ENCODE measurements at places on chromosomes 3 and 15. TPM values are rescaled to one million over a fixed set of nuclear protein-coding genes. Genes with fewer than 3 reads are reported as not detected.

ALS2CL gene
- total RNA-seq, result 39.2 TPM

DNA sequence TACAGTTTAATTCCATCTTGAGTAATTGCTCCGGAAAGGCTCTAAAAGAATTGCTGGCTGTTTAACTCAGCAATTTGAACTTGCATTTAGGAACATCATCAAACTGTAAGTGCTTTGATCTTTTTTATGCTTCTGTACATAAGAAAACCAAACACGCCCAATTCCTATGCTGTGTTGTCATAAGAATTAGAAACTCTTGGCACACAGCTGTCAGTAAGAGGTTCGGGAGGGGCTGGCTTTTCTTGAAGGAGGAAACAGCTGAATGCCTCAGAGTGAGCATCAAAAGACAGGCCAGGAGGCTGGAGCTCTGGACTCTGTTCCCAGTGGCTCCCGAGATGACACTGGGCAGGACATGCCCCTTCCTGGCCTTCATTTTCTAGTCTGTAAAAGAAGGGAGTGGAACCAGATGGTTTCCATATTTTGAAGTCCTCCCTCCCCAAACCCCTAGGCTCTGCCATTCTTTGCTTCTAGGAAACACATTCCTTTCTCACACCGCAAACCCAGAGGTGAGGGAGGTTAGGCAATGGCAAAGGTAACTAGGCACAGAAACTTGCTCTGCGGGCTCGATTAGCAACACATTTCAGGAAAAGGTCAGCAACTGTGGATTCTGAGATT is 73.7 kb upstream of the DLG1 start:
- DNase-seq, result peak; percentile 70

RAB6B gene
- total RNA-seq, result 3.3 TPM

LRRC34 gene
- total RNA-seq, result 0.39 TPM

DNA sequence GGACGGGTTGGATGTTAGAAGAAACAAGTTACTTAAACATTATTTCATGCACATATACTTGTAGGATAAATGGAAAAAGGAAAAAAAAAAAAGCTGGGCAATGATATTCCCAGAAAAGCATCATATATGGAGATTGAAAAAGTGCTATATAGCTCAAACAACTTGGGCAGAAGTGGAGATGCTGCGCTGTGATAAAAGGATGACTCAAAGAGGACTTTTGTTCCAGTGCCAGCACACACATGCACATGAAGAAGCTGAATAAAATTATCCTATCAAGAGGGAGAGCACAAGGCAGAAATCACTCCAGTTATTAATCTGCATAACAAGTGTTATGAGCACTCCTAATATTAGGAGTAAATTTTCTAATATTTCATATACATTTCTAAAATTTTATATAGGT is 30.9 kb downstream of the FRMD4B start:
- DNase-seq, result no peak

GRCh38 chr3:58471025-58471887 is 20.6 kb upstream of the KCTD6 start:
- peak; percentile 34 for DNase-seq

DNA sequence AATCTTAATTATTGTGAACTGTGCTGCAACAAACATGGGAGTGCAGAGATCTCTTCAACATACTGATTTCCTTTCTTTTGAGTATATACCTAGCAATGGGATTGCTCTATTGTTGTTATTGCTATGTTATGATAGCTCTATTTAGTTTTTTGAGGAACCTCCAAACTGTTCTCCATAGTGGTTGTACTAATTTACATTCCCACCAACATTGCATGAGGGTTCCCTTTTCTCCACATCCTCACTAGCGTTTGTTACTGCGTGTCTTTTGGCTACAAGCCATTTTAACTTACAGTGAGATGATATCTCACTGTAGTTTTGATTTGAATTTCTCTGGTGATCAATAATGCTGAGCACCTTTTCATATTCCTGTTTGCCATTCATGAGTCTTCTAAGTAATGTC is 45.5 kb upstream of the TNFSF10 start:
- DNase-seq, result no peak

- DNase-seq, result no peak
These were observed 733.7 kb downstream of the ZNF385D start for GRCh38 chr3:21017115-21017852.

TICRR gene
- total RNA-seq, result 4.4 TPM

FGF12 gene
- total RNA-seq, result 0.21 TPM

All from left colon (tissue), 2 donors.